ENCODE measurements at places on chromosomes 4 and X.

DNA sequence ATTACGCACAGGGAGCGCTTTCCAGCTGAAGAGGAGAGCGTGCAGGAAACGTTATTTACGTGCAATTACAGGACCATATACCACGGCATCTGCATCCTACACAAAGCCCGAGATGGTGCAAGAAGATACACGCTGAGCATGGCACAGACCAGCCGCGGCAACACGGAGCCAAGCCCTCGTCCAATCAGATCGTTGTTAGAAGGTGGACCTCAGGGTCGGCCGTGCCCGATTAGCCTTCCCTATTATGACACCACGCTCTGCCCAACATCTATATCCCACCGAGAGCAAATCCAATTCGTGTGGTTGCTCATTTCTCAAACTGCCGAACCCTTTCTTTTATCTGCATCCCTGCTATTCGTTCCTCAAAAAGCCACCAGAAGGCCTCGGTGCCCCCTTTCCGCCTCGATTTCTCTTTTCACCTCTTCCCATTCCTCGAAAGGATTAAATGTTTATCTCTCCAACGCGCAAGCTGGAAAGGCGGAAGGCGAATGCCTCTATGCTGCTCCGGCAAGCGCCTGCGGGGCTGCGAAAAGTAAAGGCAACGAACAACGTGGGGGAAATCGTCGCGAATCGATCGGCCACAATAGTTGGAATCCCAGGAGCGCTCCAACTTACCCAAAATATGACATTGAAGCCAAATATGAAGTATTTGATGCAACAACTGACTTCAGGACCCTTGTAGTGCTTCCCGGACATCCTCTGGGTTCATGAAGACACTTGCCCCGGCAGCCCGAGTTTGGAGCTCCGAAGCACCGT lies 702 bp downstream of the TSPAN5 start:
- peak; percentile 42 for DNase-seq

GRCh38 chr4:10333942-10334341 lies 123.3 kb downstream of the ZNF518B start:
- no peak for DNase-seq

- peak; percentile 8 for DNase-seq
These were observed 334.6 kb downstream of the PCDH10 start for GRCh38 chr4:133483600-133484246.

GRCh38 chrX:56975611-56976010 lies 19.7 kb downstream of the SPIN3 start:
- no peak for DNase-seq

- DNase-seq = peak; percentile 0
These were observed 88.4 kb downstream of the ZXDA start for GRCh38 chrX:57821703-57822387.

DNA sequence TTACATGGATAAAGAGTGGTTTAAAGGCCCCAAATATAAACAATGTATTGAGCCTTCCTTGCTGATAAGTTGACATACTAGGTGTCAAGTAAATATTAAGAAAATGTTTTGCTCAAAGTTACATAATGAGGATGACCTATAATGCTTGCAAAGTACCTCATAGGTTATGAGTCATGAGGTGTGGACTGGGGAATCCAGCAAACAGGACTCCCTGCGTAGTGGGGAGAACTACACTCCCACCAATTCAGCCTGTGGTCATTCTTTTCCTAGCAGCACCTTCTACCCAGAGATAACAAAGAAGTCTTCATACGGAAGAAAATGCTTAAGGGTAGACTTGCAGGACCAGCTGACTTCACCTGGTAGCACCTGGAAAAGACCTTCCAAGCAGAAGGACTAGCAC lies 418.9 kb upstream of the CPEB2 start:
- DNase-seq = no peak

GRCh38 chr4:32824336-32824735 lies 2104.2 kb downstream of the PCDH7 start:
- DNase-seq = peak; percentile 51

DNA sequence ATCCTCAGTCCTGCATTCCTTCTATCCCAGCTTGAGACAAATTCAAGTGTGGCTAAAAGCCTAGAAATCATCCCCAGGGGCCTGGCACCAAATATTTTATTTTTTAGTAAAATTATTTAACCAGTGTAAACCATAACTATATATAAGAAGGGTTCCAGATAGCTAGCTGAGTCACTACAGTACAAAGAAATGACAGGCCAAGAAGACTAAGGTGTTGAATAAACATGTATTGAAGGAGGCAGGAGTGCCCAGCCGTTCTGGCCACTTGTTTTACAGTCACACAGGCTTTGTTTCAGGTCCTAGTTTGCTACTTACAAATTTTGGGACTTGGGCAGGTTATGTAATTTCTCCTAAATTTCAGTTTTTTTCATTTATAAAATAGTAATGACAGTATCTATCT lies 225.9 kb upstream of the PITX2 start:
- DNase-seq = no peak

DNA sequence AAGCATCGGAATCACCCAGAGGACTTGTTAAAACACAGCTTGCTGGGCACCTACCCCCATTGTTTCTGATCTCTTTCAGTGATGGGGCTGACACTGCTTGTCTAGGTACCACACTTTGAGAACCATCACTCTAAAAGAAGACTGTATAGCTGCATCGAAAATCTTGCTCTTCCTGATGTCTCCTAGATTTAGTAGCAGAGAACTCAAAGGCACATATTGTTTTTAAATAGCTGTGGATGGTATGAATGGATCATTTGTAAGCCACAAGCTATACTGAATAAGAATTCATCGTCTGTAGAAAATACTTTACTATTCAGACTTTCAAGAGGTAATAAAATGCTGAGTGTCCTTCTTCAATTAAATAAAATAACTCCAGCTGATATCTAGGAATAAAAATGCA lies 405.4 kb downstream of the ANKRD50 start:
- DNase-seq = no peak

- no peak for DNase-seq
These were observed 1504.5 kb upstream of the PCDH10 start for GRCh38 chr4:131644619-131645018.

DNA sequence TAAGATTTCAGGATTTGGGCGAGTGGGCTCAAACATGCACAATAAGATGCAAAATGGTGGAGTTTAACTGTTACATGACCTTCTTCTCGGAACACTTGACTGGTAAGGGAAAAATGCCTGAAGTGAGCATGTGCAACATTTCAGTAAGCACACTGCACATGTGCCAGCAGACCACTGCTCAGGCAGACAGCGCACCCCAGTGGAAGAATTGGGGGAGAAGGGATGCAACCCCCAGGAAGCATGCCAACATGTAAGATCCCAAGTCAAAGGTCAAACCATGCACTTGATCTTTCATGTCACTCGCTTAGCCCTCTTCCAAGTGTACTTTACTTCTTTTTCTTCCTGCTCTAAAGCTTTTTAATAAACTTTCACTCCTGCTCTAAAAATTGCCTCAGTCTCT lies 256.3 kb downstream of the CENPC start:
- DNase-seq = no peak

DNA sequence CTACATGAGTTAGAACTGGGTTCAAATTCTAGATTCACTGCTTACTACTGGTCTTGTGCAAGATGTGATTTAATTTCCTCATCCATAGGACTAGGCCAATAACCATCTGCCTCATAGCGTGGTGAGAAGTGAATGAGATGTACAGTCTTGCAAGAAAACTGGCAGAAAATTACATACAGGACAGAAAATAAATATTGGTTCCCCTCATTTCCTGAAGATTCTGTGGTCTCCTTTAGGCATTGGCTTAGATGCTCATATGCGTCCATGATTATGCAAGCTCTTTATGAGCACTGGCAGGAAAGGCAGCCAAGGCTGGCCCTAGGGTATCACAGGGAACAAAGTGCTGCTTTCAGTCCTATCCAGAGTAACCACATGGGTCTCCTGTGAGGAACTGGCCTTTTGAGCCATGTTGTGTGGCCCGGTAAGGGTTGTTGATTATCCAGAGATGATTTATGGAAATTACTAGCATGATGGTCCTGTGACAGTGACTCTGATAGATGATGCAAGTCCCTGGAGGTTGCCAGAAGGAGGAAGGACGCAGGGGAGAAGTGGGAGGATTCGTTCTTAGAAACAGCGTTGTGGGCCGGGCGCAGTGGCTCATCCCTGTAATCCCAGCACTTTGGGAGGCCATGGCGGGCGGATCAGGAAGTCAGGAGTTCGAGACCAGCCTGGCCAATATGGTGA lies 9.9 kb upstream of the MOB1B start:
- no peak for DNase-seq

DNA sequence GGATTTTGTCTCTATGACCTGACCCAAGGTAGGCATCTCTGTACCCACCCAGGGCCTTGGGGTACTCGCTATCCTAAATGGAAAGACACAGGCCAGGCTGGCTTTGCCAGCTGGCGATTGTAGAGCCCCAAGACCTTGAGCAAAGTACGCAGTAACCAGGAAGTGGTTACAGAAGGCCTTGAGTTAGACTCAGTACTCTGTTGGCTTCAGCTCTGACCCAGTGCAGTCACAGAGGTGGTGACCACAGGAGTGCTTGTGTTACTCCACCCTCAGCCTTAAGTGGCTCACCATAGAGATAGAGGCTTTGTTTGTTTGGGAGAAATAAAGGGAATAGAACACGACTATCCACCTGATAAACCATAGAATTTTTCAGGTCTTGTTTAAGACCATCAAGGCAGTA lies 880.5 kb upstream of the POU3F4 start:
- DNase-seq = no peak

- DNase-seq = no peak
These were observed 112.5 kb upstream of the ZFP42 start for GRCh38 chr4:187883049-187883448.

DNA sequence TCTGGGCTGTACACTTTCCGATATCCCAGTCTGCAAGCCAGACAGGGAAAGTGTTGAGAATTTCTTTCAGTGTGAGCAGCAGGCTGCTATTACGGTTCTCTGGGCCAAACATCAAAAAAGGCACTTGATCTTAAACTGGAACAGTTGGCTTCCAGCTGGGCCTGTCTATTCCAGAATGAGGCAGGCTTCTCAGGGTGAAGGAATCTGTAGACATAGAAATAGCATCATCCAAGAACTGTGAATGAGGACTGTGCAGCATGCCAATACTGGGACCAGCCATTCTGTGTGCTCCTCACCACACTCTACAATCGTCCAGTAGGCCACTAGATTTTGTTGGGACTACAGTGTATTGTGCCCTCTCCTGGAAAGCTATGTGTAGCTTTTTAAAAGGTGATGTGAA lies 31.1 kb downstream of the ART3 start:
- DNase-seq = no peak

DNA sequence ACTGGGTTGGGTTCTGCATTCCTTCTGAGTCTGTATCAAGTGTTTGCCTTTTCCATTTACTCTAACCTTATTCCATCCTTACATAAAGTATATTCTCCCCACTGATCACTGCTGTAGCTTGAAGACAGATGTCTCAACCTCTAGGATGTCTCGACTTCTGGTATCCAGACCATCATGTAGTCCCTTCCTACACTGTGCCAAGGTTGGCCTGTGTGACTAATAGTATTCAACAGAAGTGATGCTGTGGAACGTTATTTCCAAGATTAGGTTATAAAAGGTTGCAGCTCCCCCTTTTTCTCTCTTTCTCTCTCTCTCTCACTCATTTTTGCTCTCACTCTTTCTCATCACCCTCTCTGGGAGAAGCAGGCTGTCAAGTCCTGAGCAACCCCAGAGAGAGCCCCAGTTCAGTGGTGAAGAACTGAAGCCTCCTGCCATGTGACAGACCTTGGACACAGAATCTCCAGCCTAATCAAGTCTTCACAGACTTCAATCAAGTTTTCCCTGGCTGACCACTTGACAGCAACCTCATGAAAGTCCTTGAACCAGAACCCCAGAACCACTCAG lies 75.4 kb downstream of the PRDM5 start:
- DNase-seq = no peak

- DNase-seq = no peak
These were observed 8.0 kb downstream of the AMOT start for GRCh38 chrX:112832481-112833095.

- no peak for DNase-seq
These were observed 1083.5 kb downstream of the PCDH7 start for GRCh38 chr4:31803526-31804195.

DNA sequence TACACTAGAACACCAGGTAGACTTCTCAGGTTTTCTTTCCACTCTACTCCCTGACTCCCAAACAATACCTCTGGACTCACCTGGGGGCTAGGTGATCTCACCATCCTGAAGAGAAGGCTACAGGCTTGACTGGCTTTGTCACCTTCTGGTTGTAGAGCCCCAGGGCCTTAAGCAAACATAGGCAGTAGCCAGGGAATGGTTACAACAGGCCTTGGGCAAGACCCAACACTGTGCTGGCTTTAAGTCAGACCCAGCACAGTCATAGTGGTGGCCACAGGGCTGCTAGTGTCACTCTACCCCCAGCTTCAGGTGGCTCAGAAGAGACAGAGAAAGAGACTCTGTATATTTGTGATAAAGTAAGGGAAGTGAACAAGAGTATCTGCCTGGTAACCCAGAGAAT lies 118.1 kb upstream of the EMCN start:
- DNase-seq = no peak

- DNase-seq = no peak
These were observed 78.0 kb upstream of the CPEB2 start for GRCh38 chr4:14924076-14924811.

DNA sequence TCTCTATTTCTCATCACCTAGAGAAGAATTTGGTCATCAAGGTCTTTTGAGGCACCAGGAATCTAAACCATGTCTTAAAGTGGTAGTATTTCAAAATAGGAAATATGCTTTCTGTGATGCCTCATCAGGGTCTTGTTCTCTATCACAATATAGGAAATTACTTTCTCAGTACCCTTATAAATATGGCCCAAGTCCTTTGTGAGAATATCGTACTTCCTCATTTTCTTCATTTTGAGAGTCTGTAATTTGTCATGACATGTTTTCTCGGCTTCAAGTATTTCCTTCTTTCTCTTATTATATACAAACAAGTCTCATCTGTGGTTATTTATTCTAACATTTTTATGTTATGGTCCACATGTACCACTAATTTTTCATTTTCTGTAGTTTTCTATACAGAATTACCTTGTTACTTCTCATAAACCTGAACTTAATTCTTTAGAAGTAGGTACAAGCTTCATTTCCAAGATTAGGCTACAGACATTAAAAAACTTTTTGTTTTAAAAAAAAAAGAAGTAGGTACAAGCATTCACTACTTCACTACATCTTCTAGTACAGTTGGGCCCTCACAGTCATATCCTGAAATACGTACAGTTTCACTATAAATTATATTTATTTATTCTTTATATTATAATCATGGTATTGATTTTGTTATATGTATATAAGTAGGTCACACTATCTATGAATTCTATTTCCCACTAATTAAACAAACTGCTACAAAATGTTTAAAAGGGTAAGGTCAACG lies 54.4 kb downstream of the KLHL13 start:
- DNase-seq = no peak

- no peak for DNase-seq
These were observed 352.6 kb upstream of the NWD2 start for GRCh38 chr4:36891971-36892370.

DNA sequence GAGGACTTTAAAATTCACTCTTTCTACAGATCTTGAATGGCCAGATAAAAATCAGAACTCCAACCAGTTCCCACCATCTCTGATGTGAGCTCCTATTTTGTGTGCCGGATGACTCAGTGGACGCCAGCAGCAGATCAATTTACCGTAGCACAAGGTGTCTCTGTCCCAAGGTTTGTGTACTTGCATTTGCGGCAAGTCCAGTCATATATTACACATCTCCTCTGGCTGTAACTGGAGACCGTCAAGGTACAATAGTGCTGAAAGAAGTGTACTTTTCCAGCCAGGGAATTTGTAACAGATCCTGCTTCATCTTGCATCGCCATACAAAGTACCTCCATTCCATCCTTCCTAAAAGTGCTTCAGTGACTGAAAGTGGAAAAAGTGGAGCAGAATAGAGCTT lies 108.2 kb upstream of the SORBS2 start:
- DNase-seq = no peak
